ENCODE measurements at places on chromosomes 16 and 17.

DNA sequence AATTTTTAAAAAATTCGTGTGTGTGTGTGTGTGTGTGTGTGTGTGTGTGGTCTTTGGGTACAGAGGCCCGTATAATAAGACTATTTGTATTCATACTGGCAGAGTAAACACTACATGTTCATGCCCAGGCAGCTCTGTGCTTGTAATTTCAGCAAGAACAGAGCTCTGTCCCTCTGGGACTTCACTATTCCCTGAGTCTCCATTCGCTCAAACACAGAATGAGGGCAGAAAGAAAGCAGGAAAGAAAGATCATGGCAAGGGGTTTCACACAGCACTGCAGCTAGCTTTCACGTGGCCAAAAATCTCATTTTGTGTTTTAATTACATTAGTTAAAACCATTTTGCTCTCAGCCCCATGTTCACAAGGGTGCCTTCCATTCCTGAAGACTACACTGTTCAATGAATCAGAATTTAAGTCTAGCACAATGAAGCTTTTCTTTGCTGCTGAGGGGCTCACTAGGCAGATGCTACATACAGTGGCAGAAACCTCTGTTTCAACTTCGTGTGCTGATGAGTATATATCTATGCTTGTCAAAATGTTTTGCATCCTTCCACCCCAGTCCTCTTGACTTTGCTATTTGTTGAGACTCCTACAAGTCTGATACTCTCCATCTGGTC, 198.4 kb upstream of the C17orf78 start:
- no peak for DNase-seq

DNA sequence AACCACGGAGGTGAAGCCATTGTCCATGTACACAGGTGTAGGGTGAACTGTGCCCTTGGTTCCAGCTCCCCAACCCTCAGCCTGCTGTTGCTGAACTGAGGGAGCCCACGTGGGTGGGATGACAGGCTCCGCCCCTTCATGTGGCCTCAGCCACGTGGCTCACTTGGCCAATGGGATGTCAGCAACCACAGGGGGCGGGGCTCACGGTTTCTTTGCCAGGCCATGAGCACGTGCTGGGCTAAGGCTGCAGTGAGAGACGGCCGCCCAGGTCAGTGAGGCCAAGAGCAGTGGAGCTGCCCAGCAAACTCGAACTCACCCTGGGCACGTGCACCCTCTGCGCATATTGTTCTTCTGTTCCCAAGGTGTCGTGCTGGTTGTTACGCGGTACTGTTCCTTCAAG, 282.6 kb downstream of the IRF8 start:
- DNase-seq: no peak

- peak; percentile 65 for DNase-seq
Observed at GRCh38 chr16:58500430-58501241, 693 bp downstream of the NDRG4 start.

- no peak for DNase-seq
Observed at GRCh38 chr17:28849281-28849680, 5.5 kb upstream of the ERAL1 start.

- no peak for DNase-seq
Observed at GRCh38 chr16:30838876-30839471, 52.0 kb upstream of the ZNF629 start.

DNA sequence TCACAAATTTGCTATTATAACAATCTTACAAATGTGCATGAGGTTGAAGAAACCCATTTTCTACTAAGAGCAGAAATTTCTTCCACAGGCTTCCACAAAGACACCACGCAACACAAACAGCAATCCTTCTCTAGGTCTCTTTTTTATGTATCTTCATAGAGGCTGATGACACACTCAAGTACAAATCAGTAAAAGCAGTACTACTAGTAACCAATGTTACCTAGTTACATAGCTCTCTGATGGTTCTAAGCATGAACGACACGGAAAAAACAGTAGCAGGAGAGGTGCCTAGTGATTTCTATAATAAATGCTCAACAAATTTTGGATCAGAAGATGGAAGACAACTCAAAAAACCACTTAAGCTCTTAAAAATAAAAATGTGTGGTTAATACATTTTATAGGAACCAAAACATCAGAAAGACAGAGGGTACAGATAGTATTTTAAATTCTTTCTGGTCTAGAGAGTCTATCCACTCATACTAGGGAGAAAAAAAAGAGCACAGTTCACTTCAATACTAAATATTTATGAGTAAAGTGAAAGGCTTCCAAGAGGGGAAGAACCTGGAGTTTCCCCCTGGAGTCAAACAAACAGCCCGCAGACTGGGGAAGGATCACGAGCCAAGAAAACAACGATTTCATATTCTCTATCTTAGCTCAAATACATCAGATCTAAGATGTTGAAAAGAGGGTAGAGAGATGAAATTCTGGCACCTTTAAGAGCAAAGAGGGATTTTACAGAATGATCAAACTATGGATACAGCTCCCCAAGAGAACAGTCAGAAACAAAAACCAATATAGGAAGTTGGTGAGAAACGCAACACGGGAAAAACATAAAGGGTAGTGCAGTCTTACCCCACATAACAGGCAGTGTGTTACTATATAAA, 40.2 kb downstream of the SMG6 start:
- no peak for DNase-seq

- no peak for DNase-seq
Observed at GRCh38 chr17:63955791-63956190, 16.9 kb downstream of the SCN4A start.

DNA sequence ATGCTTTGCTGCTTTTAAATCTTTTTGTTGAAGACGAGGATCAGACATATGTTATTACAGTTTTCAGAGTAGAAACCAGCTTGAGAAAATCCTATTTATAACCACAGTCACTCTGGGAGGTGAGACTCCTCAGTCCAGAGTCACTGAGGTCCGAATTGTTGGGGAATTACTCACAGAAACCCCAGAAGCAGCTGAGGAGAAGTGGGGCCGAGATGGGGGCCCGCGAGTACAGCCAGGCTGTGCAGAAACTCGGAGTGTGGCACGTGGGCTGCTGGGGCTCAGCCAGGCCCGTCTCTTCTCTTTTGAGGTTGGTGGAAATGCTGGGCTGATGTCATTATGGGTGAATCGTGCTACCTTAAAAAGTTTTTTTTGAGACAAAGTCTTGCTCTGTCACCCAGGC, 14.4 kb upstream of the GNG13 start:
- no peak for DNase-seq

DNA sequence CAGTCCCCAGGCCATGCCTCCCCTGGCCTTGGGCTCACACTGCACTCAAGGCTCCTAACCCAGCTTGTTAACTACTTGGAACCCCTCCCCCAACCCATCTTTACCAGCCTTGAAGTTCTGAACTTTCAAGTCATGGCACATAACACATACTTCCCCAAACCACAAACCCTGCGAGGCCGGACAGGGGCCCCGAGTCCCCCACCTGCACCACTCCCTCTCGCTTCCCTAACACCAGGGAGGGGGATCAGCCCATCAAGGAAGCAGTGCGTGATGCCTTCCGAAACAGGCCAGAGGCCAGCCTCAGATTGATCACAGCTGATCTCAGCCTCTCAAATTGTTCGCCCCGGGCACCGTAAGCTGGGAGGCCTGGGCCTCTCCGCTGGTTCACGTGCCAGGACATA, 3.0 kb upstream of the NLRC3 start:
- no peak for DNase-seq

DNA sequence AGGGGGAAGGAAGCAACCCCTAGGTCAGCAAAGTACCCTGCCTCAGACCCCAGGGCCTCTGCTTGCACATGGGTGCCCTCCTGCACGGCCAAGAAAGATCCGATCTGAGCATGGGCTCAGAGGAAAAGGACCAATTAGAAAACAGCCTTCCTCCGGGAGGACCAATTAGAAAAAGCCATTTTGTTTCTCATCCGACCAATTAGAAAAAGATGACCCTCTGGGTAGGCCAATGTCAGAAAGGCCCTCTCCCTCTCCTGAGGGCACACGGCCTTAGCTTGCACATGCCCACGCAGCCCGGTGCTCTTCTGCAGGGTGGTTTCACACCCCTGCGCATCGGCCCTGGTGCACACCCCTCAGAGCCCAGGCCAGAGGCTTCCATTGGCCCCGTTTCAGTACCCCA, 5.1 kb upstream of the CISD3 start:
- DNase-seq: no peak

DNA sequence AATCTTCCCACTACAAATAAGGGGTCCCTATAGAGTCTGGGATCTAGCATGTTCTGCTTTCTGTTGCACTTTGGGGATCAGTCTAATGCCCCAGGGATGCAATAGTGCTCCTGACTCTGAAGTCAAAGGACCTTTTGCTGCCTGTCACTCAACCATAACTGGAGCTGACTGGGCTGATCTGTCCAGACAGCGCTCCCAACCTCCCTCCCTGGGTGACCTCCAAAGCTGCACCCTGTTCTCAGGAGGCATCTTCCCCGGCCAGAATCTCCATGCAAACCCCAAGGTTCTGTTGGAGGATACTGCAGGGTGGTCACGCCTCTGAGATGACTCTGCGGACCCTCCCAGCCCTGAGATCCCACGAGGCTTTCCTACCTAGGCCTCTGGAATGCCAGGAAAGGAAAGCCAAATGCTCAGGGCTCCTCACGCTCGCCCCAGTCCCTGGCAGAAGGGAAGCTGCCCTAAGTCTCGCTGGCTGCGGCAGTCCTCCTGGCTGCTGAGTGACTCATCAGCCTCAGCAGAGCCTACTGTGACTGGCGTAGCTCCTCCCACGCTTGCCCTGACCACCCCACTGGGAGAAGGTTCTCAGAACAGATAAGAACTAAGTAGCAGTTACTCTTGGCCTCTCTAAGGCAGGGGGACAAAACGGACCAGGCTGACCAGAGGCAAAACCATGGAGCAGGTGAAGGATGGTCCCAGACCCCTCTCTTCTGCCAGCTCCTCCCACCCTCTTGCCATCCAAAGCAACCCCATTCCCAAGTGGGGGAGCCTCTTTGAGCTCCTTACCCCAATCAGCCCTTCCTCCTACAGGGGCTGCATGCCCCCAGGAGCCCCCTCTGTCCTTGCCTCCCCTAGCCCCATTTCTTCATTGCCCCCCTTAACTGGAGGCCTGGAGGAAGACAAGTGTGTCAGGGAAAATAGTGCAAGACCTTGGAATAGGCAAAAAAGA, 124.1 kb upstream of the TNRC6C start:
- peak; percentile 91 for DNase-seq
